ENCODE measurements at places on chromosomes 1 and 21.

DNA sequence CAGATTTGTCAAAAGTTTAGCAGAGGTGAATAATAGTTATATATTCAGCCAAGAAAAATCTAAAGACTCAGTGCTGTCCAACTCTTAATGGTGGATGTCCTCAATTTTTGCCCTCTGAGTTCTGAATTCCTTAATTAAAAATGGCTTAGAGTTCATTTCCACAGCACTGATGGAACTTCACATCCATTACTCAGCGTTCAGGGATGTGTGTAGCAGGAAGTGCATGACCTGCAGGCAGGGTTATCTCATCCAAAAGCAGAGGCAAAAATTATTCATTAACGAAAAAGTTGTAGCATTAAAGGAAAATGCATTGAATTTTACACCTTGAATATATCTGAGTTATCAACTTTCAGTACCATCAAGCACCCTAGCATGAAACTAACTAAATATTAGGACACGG is 96.7 kb downstream of the ZP4 start:
- peak; percentile 16 for DNase-seq

DNA sequence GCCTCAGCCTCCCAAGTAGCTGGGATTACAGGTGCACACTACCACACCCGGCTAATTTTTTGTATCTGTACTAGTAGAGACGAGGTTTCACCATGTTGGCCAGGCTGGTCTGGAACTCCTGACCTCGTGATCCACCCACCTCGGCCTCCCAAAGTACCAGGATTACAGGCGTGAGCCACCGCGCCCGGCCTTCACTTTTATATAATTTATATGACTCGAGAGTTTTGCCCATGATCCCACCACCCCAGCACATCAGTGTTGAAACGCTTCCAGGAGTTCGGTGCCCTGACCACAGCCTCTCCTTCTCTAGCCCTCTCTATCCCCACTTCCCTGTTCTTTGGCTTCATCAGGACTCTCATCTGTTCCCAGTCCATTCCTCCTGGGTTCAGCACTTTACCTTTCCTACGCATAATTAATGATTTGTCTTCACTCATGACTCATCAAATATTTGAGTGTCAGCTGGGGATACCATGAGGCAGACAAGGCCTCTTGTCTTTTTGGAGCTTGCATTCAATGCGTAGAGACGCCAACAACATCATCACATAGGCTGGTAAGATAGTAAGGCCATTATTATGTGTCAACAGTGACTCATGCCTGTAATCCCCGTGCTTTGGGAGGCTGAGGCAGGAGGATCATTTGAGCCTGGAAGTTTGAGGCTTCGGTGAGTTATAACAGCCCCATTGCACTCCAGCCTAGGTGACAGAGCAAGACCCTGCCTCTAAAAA is 1.4 kb downstream of the PMF1 start:
- peak; percentile 98 for DNase-seq

DNA sequence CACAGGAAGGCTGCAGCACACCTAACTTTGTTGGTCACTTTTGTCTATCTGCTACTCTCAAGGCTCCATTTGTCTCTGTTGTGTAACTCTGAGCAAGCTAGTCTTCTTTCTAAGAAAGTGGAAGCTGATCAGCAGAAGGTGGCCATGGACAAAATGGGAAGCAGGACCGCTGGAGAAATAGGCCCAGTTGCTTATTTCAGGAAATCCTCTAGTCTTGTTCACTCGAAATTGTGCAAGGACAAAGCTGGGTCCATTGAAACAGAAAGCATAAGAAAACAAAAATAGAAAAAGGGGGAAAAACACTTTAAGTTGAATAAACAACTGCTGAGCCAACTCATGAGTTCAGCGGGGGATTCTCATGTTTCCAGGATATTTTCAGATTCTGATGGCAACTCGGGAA is 150.1 kb downstream of the PBX1 start:
- no peak for DNase-seq

DNA sequence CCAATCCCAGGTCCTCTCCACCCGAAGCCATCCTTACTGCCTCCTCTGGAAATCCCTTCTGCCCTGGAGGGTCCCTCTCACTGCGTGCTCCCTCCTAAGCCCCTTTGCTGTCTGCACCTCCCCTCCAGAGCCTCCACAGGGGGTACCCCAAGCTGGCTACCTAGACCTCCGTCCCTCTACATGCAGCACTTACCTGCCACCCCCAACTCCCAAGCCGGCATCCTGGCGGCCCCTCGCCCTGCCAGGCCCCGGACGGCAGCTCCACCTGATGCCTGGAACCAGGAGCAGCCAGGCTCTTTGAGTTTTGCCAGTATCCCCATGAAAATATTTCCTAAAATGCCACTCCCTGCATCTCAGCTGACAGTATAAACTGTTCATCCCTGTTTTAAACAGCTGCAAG is 4.1 kb downstream of the PRDM15 start:
- no peak for DNase-seq

- no peak for DNase-seq
Observed at GRCh38 chr1:217403026-217403720, 227.7 kb downstream of the GPATCH2 start.

GRCh38 chr1:111553196-111553595 is 49.8 kb upstream of the ADORA3 start:
- DNase-seq, result no peak

DNA sequence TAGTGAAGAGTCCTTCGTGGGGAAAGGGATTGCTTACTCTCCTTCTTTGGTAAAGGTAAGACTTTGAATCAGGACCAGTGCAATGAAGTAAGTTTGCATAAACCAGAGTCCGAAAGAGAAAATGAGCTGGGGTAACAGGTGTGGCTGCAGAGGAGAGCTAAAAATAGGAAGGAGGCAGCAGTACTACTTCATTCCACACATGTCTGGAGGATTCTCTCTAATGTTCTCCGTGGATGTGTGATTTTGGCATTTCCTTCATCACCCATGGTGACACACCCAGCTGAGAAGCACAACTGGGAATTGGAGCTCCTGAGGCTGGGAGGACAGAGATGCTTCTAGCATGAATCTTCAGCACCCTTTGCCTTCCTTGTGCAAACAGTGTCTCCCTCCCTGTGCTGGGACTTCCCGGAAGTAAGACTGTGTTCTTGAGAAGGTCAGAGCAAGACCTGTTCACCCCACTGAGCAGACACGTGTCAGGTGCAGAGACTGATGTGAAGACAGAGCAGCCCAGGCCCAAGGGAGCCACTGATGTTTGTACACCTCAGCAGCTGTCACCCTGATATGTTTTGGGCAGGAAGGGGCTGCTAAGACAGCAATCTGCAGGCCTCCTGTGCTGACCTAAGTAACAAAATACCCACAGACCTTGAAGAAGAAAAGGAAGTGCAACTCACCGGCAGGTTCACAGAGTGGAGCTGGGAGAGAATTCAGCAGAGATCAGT is 13.3 kb downstream of the FCRL1 start:
- DNase-seq, result no peak

- no peak for DNase-seq
Observed at GRCh38 chr1:218817691-218818465, 355.8 kb upstream of the LYPLAL1 start.

DNA sequence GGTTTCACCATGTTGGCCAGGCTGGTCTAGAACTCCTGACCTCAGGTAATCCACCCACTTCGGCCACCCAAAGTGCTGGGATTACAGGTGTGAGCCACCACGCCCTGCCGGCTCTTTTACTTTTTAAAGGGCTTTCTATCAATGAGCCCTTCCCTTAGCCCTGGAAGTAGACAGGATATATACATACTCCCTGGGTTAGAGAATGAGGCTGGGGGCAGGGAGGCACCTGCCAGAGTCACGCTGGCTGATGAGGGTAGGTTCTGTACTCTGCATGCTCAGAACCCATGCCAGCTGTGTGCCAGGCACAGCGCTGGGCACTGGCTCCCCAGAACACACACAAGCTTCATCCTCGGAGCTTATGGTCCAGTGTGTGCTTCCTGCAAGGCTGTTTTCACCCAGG is 113.6 kb upstream of the IPO9 start:
- DNase-seq, result no peak

DNA sequence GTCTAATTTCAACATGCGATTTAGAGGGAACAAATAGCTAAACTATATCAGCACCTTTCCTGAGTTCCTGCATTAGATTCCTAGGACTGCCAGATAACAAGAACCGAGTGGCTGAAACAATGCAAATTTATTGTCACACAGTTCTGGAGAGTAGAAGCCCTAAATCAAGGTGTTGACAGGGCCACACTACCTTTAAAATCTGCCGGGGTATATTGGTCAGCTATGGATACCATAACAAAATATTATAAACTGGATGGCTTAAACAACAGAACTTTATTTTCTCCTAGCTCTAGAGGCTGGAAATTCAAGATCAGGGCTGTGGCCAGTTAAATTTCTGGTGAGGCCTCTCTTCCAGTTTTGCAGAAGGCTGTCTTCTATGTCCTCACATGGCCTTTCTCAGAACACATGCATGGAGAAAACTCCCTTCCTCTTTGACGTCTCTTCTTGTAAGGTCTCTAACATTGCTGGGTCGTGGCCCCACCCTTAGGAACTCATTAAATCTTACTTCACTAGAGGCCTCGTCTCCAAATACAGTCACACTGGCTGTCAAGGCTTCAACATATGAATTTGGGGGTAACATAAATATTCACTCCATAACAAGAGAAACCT is 144.3 kb downstream of the FCRL5 start:
- DNase-seq, result no peak

- DNase-seq, result no peak
Observed at GRCh38 chr1:148362626-148363438, 120.3 kb downstream of the PPIAL4G start.

DNA sequence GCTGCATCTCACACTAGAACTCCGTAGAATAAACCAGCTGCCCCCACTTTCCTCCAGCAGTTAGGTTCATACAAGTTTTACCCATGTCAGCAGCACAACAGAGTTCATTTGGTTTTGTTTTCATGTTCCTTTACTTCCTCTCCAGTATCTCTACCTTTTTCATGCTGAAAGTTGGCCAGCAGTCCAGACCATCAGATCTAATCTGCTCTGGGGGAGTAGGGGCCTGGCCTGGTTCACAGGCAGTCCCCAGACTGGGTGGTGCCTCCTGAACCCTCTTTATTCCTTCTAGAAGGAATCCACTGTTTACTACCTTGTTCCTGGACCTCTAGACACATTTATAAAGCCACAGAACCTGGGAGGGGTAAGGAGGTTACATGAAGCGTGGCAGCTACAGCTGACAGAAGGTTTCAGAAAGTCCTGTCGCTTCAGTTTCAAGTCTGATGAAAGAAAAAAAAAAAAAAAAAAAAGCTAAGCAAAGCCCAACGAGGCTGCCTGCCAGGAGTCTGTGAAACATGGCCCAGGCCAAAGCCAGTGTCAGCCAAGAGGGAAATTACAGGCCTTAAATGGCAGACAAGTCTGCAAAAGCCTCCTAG is 184.6 kb upstream of the JUN start:
- DNase-seq, result no peak

DNA sequence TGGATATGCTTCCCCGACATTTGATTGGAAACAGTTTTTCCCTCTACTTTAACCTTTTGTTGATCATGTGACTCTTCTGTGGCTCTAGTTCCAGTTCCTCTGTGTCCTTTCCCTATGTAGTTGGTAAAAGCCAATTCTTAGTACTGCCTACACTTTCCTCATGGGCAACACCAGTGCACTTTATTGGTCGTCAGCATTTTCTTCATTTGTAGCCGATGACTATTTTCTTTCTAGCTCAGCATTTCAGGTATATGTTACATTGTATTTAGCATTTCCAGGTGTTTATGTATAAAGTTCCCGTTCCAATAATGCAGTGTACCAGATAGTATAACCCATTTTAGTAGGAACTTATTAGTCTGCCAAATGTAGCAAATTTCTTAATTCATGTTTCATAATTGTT is 27.6 kb upstream of the B3GALT2 start:
- DNase-seq, result no peak

DNA sequence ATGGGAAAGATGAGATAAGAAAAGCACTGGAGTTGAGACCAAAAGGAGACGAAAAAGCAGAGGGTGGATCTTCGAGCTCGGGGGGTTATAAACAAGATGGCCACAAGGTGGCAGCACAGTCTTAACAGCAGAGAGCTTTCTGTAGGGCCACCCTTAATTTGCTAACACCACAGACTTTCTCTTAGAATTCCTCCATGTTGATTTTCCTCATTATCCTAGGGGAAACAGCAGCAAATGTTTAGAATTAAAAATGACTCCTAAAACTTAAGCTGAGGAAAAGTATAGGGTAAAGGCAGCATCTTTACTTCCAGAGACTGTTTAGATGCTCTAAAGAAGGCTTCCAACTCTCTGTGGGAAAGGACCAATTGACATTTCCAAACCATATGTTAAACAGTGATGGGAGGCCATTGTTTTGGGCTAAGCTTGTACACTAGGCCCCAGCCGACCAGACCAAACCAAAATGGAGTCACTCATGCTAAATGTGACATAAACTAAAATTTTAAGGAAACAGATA is 2.5 kb upstream of the APOBEC4 start:
- DNase-seq, result peak; percentile 90

DNA sequence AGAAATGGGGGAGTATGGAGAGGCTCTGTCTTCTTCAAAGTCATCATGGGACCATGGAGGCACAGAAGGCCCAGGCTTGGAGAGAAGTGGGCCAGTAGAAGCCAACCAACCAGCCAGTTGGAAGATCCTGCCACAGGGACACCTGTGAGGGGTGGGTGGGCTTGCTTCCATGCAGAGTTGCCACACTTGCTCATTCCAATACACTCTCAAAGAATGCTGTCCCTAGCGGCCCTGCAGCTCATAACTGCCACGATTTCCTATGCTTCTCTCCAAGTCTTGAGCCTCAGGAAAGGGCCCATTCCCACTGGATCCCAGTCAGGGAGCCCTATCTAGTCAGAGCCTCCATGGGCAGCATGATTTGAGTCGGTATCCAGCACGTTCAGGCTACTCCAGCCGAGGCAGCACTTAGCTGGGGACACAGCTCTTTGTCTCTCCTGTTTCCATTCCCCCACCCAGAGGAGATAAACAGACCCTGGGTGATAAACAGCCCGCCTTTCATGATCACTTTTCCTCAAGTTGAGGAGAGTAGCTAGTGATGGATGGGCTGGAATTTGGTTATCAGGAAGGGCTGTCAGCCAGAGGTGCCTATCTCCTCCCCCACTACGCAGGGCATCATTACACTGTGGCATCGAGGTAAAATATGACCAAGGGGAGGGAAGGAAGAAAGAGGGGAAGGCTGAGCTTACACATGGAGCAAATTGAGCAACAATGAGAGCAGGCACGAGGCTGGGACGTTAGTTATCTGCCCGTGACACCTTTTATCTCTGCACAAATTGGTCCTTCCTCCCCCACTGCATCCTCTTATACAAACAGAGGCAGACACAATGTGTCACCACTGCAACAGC is 64.6 kb downstream of the ERI3 start:
- no peak for DNase-seq

GRCh38 chr1:116495535-116495934 is 75.3 kb downstream of the CD58 start:
- no peak for DNase-seq

DNA sequence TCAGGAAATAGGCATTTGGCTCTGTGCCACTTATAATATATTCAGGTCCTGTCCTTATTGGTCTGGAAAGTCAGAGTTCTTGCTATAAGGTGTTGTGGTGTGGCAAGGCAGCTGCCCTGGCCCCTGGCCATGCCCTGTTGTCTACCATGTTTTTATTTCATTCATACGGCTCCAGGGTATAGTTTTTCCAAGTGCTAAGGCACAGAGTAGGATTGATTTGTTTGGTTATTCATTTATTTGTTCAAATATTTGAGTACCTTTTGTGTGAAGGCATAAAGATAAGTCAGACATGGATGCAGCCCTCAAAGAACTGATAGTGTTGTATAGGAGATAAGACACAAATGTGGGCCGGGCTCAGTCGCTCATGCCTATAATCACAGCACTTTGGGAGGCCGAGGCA is 10.1 kb downstream of the ZBTB8B start:
- DNase-seq, result no peak
